ENCODE measurements at places on chromosomes 6 and 20.

GRCh38 chr6:41779336-41779735 lies 364 bp downstream of the FRS3 start:
- DNase-seq, result no peak

DNA sequence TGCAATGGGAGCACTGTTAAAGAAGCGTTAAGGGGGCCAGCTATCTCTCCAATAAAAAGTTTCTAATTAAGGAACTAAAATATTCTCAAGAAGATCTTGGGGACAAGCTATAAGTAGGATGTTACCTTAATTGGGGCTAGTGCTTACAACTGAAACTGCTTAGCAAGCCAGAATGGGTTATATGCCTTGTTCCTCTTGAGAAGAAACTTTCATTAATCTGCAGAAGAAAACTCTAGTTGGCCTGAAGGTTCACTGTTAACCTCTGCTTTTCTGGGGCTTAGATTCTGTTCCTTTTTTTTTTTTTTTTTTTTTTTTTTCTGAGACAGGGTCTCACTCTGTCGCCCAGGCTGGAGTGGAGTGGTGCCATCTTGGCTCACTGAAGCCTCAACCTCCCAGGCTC lies 82.2 kb downstream of the BACH2 start:
- no peak for DNase-seq

DNA sequence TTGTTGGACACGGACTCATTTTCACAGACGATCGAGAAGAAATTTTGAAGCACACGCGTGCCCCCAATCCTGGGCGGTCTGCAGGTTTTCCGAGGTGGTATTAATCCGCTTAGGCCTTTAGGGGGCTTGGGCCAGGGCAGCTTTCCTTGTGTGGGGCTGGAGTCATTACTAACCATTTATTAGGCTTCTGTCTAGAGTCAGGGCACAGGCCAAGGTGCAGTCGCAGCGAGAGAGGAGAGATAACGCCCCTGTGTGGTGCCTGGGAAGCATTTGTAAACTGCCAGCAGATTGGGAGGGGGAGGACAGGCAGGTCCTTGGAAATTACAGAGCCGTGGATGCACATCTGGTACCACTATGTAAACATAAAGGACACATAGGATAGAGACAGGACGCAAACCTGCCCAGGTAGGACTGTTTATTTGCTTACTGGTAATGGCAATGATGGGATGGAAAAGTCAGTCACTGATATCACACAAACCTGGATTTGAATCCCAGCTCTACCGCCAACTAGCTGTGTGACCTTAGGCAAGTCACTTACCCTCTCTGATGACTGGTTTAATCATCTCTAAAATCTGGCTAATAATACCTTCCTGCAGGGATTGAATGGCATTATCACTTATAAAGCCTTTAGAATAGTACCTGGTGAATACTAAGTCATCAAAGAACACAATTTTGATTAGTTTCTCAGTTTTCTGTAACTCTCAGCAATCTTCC lies 76.4 kb downstream of the TMEM242 start:
- no peak for DNase-seq

DNA sequence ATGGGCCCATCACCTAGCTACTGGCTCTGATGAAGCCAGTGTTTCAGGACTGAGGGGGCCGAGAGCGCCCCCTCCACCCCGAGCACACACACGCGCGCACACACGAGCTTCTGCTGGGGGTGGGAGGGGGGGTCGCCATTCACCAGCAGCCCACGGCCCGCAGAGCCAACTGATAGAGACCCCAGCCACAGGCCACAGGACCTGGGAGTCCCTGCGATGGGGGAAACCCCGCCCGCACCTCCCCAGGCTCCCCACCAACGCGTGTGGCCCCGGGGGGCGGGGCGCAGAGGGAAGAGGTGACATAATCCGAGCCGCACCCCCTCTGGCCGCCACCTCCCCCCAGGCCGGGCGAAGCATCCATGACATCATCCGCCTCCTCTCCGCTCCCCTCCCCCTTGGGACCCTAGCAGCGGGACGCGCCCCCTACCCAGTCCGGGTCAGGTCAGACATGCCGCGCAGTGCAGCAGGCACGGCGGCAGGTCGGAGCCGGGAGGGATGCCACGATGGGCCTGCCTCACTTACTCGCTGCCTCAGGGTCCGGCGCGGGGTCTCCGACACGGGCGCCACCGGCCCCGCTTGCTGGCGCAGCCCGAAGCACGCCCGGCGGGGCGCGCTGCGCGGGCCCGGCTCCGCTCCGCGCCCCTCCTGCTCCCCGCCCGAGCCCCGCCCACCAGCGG lies at the start of gene LZTS3:
LZTS3 (minus strand) TSS at position 617 of the 677 bp plus-strand sequence. CDS start 6,386 bp downstream, outside the sequence.
- peak; percentile 72 for DNase-seq

DNA sequence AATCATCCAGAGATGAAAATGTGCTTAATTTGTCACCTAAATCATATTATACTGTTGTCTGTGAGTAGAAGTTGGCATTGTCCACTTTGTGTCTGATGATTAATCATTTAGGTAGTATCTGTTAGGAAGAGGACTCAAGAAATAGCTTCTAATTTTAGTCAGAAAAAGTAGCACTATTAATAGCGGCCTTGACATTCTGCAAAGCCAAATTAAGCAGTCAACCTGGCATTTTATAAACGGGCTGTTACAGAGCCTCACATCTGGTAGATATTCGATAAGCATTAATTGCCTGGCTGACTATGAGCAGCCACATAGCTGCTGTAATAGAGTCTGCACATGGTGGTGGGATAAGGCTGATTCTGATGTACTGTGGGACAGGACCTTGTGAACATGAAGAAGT lies 99.5 kb downstream of the KLHL32 start:
- DNase-seq, result no peak

DNA sequence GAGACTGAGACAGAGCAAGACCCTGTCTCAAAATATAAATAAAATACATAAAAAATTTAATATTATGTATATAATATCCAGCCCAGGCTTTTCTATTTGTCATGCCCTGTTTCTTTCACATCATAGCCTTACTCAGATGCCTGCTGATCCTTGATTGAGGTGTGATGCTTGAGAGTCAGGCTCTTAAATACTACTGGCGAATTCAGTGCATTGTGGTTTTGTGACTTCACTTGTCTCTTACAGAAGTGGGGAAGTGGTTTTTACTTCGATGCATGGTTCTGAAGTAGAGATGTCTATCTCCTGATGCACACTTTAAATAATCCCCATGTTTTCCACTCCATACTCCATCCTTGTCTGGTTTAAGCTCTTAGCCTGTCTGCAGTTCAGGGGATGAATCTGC lies 29.1 kb downstream of the ASXL1 start:
- DNase-seq, result no peak

- no peak for DNase-seq
Observed at GRCh38 chr6:41646026-41646795, 7.9 kb downstream of the MDFI start.

DNA sequence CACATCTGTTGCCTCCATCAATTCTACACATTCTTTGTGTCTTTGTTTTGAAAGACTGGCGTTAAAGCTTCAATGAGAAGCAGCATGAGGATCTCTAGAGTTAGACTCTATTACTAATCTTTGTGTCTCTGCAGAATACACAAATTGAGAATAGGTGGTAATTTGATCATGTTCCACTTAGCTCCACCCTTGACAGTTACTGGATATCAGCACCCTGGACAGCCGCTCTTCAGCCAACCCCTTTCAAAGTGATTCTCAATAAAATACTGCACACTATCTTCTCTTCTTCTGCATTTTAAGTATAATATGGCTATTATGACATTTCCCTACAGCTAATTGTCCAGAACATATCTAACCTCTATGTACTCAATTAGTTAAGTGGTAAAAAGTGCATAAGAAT lies 54.3 kb upstream of the CNR1 start:
- DNase-seq, result no peak

DNA sequence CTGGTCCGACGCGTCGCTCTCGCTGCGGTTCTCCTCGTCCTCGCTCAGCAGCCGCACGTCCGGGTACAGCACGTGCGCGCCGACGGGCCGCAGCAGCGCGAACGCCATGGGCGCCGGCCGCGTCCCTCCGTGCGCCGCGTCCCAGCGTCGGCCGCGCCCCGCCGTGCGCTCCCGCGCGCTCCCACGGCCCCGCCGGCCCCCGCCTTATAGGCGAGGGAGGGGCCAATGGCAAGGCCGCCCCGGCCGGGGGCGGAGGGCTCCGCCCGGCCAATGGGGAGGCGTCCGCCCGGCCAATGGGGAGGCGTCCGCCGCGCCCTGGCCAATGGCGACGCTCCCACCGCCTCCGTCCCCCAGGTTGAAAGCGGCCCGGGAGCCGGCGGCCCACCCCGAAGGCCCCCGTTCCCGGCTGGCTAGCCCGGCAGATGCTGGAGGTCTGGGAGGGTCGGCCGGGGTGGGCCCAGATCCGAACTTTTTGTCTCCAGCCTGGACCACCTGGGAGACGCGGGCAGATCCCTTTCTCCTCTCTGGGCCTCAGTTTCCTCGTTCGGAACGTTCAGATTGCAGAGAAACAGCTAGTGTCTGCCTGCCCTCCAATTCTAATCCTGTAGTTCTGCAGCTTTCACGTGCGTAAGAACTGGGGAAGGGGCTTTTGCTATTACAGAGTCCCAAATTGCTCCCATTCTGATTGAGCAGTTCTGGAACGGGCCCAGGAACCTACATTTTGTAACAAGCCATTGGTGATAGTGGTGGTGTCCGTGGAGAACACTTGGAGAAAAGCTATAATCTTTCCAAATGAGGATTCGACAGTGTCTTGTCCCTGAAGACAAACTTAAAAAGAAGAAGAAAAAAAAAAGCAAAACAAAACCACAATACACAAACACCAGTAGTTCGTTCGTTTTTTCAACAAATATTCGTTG lies at the start of gene TCF15:
TCF15 (minus strand) TSS at position 180 of the 917 bp plus-strand sequence; CDS start at position 108, 72 bp downstream.
- no peak for DNase-seq

GRCh38 chr6:153038378-153039057 lies 36.0 kb upstream of the MTRF1L start:
- no peak for DNase-seq

DNA sequence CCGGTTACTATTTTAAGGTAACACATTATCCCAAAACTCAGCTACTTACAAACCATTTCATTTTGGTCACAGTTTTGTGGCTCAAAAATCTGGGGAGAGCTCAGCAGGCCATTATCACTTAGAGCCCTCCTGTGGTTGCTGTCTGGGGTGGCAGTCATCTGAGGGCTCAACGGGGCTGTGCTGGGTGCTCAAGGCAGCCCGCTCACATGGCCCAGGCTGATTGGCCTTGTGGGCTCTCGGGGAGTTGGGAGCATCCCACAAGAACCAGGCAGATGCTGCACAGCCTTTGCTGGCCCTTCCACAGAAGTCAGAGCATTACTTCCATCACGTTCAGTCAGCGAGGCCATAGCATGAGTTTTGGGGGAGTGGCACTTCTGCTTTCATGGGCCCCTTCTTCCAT lies 6.3 kb upstream of the VSX1 start:
- no peak for DNase-seq

DNA sequence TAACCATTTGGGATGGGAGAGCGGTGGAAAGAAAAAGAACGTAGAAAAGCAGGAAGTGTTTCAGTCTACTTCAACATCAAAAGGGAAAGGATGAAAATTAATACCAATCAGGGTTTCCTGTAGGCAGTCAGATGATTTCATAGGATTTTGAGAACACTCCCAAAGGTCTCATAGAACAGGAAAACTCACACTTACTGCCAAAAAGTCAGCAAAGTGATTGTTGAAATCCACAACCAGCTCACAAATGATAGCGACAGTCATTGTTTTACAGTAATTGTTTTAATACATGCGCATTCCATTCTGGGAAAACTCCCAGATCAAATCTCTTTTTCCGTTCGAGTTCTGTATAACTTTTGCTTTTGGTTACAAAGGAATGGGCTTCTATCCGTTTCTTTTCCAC lies 5.3 kb upstream of the CNKSR3 start:
- no peak for DNase-seq

- no peak for DNase-seq
Observed at GRCh38 chr20:58059260-58059544, 169.3 kb downstream of the ANKRD60 start.

GRCh38 chr6:36604090-36605060 lies 10.2 kb downstream of the SRSF3 start:
- no peak for DNase-seq

DNA sequence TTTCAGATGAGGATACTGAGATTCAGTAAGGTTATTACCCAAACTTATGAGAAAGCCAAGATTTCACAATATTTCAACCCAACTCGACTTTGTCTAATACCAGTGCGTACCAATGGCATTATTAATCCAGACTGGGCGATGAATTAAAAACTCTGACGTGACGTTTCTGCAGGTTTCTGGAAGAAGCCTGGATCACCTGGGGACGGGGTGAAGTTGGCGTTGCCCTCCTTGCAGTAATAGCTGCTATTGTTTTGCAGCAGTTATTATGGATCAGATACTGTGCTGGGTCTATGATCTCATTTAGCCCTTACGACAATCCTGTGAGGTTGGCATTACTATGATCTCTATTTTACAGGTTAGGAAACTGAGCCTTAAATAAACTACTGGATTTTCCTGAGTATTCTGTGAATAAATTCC lies 569 bp upstream of the CDC5L start:
- peak; percentile 39 for DNase-seq

GRCh38 chr20:53412577-53413185 lies 181.0 kb downstream of the ZNF217 start:
- no peak for DNase-seq

GRCh38 chr6:47235421-47235820 lies 74.3 kb downstream of the TNFRSF21 start:
- no peak for DNase-seq

DNA sequence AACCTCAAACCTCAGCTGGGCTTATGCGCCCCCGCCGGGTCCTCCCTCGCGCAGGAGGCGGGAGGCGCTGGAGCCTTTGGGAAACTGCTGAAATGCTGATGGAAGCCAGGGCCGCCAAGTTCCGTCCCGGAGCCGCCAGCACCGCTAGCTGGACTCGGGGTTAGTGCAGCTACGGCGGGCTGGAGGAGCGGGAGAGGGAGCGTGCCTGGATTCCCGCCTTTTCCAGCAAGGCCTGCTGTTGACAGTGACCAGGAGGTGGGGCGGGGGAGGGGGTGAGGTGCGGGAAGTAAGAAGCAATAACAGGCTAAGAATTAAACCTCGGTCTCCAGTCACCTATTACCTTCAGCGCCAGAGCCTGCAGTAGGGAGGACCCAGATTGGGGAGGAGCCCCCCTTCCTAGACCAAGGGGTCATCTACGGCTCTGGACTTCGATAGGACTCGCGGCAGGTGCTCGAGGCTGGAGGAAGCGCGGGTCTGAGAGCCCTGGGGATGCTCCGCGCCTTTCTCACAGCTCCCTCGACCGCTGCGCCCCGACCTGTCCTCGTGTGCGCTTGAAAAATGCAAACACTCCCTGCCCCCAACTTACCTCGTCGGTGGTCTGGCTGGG lies 20.5 kb downstream of the COL9A1 start:
- no peak for DNase-seq

- DNase-seq, result no peak
Observed at GRCh38 chr6:79184086-79184485, 50.4 kb downstream of the HMGN3 start.

DNA sequence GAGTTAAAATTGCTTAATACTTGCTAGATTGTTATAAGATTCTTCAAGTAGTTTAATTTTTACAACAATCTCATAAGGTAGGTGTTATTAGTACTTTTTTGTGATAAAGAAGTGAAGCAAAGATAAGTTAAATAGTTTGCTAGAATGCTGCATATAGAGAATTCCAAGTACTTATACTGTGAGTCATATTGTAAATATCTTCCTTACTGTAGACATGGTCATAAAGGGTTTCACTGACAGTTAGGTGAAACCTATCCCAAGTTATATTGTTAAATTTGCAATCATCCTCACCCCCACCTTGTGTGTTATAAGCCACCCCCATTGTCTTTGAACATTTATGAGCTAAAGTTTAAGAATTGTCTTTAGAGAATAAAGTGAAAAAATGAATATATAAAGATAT lies 142.0 kb downstream of the FAM83B start:
- no peak for DNase-seq

Measured in COR-L47 (cell line).